ENCODE measurements at places on chromosomes 5 and 9. TPM values are rescaled to one million over a fixed set of nuclear protein-coding genes. Genes with fewer than 3 reads are reported as not detected.

CLK4 gene
- total RNA-seq = 72.4 TPM

PCDHB6 gene
- 3.1 TPM for total RNA-seq

CCDC187 gene
- under 0.01 TPM for total RNA-seq

CDC20B gene
- 0.78 TPM for total RNA-seq

FRRS1L gene
- 82.2 TPM for total RNA-seq

FOXI1 gene
- total RNA-seq = not detected

PRRX2 gene
- total RNA-seq = 0.16 TPM

WNT8A gene
- not detected for total RNA-seq

PCDHA9 gene
- 18.6 TPM for total RNA-seq

ROR2 gene
- 0.94 TPM for total RNA-seq

NDOR1 gene
- total RNA-seq = 2.8 TPM

ECM2 gene
- total RNA-seq = 5.6 TPM

LCN9 gene
- not detected for total RNA-seq

AFAP1L1 gene
- 3.7 TPM for total RNA-seq

EGR1 gene
- total RNA-seq = 2.8 TPM

SLC23A1 gene
- not detected for total RNA-seq

PTPRD gene
- total RNA-seq = 336 TPM

C5 gene
- 8.0 TPM for total RNA-seq
